ENCODE measurements at places on chromosomes 4 and X. TPM values are rescaled to one million over a fixed set of nuclear protein-coding genes. Genes with fewer than 3 reads are reported as not detected.

- DNase-seq, result no peak
Measured at GRCh38 chr4:20217521-20217920, 34.2 kb upstream of the SLIT2 start.

DNA sequence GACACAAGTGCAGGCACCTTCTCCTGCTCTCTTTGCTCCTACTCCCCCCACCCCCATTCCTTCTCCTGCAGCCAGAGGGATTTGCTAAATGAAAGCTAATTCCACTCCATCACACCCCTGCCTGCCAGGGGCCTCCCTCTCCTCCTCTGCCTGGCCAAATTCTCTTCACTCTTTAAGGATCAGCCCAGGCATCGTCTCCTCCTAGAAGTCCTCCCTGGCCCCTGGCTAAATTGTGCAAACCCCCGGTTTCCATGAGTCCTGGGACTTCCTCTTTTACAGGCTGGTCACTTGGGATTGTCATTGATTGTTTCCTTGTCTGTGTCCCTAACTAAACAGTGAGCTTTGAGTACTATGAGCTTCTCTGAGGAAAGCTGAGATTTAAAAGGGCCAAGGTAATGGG is 8.7 kb upstream of the ABLIM2 start:
- DNase-seq, result no peak

GRCh38 chr4:15805583-15806517 is 27.7 kb downstream of the CD38 start:
- peak; percentile 78 for DNase-seq

- no peak for DNase-seq
Measured at GRCh38 chr4:189313861-189314513, 626.7 kb upstream of the FRG1 start.

DNA sequence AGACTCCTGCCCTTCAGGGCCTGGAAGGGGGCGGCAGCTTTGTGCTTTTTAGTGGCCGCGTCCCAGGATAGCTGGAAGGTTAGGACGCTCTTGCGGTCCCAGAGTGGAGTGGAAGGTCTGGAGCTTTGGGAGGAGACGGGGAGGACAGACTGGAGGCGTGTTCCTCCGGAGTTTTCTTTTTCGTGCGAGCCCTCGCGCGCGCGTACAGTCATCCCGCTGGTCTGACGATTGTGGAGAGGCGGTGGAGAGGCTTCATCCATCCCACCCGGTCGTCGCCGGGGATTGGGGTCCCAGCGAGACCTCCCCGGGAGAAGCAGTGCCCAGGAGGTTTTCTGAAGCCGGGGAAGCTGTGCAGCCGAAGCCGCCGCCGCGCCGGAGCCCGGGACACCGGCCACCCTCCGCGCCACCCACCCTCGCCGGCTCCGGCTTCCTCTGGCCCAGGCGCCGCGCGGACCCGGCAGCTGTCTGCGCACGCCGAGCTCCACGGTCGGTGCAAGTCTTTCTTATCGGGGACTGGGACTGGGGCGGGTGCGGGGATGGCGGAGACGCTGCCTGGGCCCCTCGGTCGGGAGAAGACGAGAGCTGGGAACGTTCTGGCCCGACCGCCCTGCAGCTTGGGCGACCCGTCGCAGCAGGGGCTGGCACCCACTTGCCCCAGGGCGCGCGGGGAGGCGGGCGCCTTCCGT is at the start of gene EDNRA:
Gene EDNRA, plus strand, starts transcription at position 207 of the 686 bp plus-strand sequence. CDS start 4,585 bp downstream, outside the sequence.
- DNase-seq, result no peak

GRCh38 chr4:169151671-169152070 is 119.1 kb downstream of the SH3RF1 start:
- no peak for DNase-seq

DNA sequence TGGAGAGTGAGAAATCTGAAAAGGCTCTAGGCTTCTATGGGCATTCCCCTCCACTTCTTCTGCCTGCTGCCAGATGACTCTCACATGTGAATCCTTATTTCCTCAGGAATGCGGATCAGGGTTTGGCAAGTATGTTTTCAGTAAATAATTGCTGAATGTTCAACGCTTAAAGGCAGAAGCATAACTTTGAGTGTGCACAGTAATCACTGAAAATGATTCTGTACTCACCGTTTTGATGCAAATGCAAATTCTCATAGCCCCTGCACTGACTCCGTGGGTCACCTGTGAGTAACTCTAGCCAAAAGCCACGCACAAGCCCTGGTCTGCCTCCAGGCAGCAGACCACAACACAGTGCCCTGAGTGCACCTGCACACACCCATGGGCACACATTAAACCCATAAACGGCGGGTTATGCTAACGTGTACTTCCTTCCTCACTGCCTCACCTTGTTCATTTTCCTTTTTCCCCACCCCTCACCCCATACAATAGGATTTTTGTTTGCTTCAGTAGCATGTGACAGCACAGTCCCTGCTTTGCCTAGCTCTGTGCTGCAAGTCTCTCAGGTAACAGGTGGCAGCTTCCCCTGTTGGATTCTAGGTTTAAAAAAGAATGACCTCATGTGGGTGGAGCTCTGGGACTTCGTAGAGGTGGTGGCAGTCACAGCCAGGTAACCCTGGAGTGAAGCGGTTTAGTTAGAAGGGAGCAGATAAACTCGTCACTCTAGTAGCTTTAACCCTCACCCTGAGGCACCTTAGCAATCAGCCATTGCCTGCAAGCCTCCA is at the start of gene ARHGEF38:
Gene ARHGEF38, plus strand, starts transcription at position 656 of the 782 bp plus-strand sequence. CDS start 146 bp downstream, outside the sequence.
- DNase-seq, result peak; percentile 42

GRCh38 chr4:15683143-15683495 is 1.5 kb downstream of the FAM200B start:
- DNase-seq, result no peak

DNA sequence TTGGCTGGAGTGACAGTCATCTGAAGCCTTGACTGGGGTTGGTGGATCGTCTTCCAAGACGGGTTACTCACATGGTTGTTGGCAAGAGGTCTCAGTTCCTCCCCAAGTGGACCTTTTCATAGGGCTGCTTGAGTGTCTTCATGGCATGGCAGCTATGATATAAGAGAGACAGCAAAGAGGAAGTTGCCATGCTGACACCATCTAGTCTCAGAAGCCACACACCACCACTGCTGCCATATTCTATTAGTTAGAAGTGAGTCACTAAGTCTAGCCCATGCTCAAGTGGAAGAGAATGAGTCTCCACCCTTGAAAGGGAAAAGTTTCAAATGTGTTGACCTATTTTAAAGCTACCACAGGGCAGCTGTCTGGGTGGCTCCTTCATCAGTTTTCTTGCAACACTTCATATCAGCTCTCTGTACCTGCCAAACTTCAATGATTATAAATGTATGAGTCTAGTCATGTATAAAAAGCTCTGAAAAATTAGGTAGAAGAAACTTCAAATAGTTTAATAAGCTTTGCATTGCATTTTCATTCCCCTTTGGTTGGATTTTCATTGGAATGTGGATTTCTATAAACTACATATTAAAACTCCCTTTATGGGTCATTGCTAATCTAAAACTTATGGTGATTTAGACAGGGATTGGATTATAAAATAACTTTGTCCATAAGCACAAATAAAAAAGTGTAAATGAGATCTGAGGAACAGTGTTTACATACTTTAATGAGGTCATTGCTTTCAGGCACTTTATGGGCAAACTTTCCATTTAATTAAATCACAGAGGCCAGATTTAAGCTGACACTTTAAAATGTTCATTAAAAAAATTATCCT is 68.0 kb upstream of the ATXN3L start:
- no peak for DNase-seq

DNA sequence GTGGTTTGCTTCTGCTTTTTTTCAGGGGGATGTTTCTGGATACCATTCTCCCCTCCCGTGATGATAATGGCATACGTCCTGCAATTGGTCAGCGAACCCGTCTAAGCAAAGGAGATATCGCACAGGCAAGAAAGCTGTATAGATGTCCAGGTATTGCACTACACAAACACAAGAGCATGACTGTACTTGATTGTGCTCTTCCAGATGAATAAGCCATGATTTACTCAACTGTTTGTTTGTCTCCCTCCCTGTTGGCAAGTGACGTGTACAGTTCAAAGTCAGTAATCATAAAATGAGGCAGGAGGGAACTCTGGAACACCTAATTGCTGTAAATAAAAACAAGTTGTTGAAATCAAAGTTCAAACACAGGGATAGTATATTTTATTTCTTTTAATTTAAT is 141.4 kb downstream of the TLL1 start:
- no peak for DNase-seq

- peak; percentile 68 for DNase-seq
Measured at GRCh38 chr4:125838924-125839323, 524.2 kb downstream of the FAT4 start.

DNA sequence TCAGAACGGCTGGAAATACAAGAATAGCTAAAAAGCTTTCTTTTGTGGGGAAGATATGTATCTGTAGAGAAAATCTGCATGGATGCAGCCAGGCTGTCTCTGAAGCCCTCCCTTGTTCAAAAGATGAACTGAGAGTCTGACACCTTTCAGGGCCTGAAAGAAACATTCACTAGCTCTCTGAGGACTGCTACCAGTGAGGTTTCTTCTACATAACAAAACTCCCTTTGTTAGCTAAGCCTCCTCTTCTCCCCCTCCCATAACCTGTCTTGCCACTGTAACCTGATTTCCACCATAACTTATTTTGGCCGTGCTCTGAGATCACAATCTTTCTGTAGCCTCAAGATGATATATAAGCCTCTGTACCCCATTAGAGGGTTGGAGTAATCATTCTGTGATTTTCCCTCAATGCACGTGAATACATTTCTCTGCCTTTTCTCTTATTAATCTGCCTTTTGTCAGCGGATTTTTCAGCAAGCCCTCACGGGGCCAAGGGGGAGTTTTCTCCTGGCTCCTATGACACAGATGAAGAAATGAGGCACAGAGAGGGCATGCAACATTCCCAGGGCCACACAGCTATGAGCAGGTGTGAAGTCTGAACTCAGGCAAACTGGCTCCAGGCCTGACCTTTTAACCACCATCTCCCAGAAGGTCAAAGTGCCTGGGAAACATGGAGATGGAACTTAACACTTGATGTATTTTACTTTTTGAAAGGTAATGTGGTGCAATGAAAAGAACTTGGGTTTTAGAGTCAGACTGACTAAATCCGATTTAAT is 161.6 kb upstream of the PRDX4 start:
- DNase-seq, result peak; percentile 51

DNA sequence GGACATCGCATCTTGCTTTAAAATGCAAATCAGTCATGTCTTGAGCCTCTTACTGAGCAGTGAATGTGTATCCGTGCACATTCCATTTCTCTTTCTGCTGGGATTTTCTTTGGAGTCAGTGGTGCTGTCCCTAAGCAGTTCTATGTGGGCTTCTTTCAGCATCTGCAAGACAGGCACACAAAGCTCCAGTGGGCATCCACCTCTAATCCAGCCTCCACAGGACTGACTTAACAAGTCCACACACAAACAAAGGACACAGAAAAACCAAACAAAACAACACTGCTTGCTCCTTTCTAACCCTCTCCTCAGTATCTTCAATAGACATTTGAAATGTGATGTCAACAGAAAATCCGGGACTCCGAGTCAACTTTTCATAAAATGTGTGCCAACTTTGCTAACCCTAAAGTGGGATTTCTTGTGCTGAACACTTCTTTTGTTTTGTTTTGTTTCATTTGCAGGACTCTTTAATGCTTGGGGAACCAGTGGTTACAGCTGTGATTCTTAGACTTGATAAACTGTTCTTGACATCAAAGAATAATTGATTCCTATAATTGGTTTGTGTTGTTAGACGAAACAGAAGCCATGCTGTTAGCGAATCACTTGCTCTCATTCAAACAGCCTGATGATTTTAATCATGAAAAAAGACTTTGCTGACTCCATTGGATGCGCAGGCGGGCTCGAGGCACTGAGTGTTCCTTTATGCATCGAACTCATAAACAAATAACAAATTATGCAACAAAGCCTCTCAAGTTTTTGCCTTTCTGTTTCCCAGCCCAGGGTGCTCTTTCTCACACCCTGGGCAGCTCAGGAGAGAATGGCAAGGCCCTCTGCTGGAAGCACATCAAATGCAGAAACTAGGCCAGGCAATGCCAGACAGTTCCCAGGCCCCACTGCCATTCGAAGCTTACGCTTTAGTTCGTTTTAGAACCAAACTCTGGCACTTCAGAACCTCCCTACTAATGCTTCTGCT is 20.1 kb downstream of the ETNPPL start:
- DNase-seq, result peak; percentile 33

DNA sequence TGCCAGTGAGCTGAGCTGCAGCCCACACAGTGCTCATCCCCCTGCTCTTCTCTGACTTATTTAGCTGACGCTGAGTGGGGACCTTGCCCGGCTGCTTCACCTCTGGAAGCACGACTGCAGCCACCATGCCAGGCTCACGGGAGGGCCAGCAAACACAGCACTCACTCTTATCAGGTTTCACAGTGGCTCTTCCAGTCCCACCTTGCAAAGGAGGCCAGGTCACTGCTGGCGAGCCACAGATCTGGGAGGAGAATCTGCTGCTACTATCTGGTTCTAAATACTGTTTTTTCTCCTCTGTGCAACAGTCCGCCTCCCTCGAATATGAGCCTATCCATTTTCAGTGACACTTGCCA is 6.7 kb upstream of the SPON2 start:
- DNase-seq, result no peak

- DNase-seq, result no peak
Measured at GRCh38 chrX:132732236-132732635, 226.2 kb downstream of the HS6ST2 start.

DNA sequence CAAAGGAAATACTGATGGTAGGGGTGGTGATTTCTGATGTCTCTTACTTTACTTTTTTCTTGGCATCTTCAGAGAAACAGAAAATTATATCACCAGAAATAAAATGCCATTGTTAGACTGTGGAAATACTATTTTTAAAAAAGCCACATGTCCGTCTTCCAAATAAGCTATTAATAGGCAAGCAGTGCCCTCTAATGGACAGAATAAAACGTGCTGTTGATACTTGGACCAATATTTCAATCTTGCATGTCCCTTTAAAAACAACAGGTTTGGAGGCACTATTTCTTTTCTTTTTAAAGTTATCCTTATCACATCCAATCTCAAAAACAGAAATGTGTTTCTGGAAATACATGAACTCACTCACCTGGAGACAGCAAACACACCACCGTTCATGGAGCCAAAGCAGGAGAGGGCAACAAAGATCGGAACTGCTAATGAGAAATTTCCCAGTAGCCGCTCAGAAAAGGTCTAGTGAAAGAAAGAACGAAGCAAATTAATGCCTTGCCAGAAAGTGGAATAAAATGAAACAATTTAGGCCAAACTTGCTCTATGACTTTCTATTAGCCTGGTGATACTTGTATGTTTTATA is 59.2 kb downstream of the SLC7A11 start:
- peak; percentile 60 for DNase-seq

- DNase-seq, result no peak
Measured at GRCh38 chr4:621296-622070, 3.9 kb upstream of the PDE6B start.

Gene MAGEC1
- total RNA-seq, result 2.7 TPM

- no peak for DNase-seq
Measured at GRCh38 chrX:4129626-4130025, 416.2 kb upstream of the PRKX start.

GRCh38 chr4:80507507-80507906 is 172.0 kb downstream of the CFAP299 start:
- no peak for DNase-seq

Data from SK-MEL-5 (cell line).